ENCODE measurements at places on chromosomes 5 and 9. TPM values are rescaled to one million over a fixed set of nuclear protein-coding genes. Genes with fewer than 3 reads are reported as not detected.

GRCh38 chr9:75812141-75812540 is 78.3 kb upstream of the PCSK5 start:
- no peak for DNase-seq

GRCh38 chr5:35678661-35679060 is 61.0 kb downstream of the SPEF2 start:
- no peak for DNase-seq

- DNase-seq: no peak
Measured at GRCh38 chr9:113381909-113382411, 5.2 kb upstream of the HDHD3 start.

GRCh38 chr5:27472000-27472763 is 433.8 kb upstream of the CDH9 start:
- no peak for DNase-seq

Gene CTSV
- total RNA-seq: 9.6 TPM

Gene OR1Q1
- not detected for total RNA-seq

GRCh38 chr9:36679710-36680109 is 107.0 kb downstream of the MELK start:
- no peak for DNase-seq

GRCh38 chr5:138338411-138339090 is 485 bp downstream of the FAM53C start:
- no peak for DNase-seq

GRCh38 chr9:86485359-86485758 is 131.1 kb upstream of the TUT7 start:
- no peak for DNase-seq

GRCh38 chr5:160318409-160318808 is 6.0 kb upstream of the CCNJL start:
- DNase-seq: no peak

All from epithelial cell of proximal tubule (primary cell).